ENCODE measurements at places on chromosomes 7 and 10.

DNA sequence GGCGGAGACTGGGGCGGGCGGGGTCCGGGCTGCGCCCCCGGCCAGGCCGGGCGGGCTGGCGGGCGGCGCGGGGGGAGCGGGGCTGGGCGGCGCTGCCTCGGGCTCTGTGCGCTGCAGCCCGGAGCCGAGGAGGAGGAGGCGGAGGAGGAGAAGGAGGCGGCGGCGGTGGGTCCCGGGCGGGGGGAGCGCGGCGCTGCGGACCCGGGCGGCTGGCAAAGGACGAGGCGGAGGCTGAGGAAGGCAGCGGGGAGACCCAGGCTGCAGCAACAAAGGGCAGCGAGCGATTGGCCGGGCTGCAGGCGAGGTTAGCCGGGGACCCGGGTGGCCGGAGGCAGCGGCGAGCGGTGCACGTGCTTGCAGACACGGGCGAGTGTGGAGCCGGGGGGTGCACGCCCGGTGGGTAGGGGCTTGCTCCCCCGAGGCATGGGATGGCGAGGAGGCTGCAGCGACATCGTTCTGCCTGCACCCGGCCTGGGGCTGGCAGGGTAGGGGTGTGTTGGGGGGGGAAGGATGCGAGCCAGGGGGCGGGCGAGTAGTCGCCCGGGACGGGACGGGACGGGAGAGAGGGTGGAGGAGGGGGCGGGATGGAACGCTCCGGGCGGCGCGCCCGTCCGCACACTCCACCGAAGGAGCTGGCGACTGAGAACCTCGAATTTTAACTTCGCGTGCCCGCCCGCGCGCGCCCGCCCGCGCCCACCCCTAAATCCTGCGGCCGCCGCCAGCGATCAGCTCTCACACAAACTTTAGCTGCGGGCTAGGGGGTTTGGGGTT, 844 bp upstream of the KAT6B start:
- peak; percentile 58 for DNase-seq

- DNase-seq = no peak
Observed at GRCh38 chr7:68173513-68173912, 1176.9 kb downstream of the TYW1 start.

DNA sequence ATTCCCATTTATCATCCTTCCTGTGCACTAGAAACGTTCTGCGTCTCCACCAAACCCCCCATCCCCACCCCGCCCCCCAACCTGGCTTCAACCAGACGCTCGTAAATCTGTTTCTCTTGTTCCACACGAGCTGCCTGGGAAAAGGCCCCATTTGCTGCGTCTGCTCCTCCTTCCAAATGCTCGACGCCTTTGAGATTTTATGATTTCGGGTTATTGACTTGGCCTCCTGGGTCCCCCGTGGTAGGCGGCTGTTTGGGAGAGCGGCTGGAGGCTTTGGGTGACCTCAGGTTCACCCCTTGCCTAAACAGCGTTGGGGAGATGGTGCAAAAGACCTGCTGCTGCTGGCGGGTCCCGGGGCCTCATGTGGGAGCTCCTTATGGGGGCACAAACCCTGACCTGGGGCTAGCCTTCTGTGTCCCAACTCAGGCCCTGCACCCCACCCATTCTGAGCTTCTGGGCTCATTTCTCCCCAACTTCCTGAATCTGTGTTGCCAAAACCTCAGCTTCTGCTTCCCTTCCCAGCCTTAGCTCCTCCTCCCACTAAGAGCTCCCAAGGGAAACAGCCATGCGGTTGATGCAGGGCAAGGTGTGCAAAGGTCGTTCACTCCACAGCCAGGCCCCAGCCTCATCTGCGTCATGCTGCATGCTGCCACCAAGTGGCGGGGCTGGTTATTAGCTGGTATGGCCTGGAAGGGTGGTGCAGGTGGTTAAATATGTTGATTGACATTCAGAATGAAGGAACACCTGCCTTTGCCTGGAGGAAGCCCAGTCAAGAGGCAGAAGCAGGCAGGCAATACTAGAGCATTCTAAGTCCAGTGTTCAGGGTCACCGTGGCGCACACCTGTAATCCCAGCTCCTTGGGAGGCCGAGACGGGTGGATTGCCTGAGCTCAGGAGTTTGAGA, 49.1 kb upstream of the ELN start:
- no peak for DNase-seq

GRCh38 chr7:107432261-107432660, 37.6 kb upstream of the GPR22 start:
- no peak for DNase-seq

- DNase-seq = no peak
Observed at GRCh38 chr7:108270385-108271015, 140.3 kb upstream of the LAMB4 start.

DNA sequence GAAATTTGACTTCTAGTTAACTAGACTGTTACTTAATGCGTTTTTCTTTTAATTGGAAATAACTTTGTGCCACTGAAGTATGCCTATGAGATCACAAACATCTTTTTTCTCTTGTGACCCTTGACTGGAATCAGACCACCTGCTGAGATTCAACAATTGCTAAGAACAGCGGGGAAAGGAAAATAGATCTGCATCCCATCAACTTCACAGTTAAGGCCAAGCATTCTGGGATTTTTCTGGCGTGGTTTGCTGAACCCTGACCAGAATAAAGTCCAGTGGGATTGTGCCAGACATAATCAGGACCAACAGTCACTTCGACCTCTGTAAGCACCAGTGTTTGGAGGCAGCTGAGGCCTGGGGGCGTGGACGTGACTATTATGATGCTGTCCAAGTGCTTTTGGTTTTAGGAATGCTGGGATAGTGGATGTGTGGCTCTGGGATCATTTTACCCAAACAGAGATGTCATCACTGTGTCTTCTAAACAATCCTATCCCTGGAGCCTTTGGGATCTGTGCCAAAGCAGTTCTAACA, 373.3 kb upstream of the PRKCQ start:
- DNase-seq = no peak

DNA sequence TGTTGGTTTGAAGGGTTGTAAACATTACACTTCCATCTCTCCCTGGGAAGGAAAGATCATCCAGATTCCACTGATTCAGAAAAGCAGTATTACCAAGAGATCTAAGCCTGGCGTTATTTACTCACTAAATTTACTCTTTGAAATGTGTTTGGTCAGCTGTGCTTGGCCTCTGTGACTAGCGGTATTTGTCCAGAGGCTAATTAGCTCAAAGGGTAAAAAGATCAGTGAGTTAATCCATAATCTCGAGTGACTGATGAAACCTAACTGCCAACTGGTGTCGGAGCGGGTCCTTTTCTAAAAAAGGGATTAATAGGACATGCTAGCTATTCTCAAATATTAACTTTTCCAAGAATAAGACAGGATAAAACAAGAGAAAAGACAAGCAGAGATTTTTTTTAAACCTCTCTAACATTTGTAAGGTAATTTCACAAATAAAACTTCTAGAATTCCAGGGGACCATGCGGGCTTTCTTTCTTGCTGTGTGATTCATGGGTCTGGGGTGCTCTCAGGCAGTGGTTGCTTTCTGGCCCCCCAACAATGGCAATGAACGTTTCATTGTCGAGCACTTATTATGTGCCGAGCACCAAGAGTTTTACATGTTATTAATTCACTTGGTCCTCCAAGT, 247.3 kb upstream of the AOAH start:
- DNase-seq = no peak
